ENCODE measurements at places on chromosomes 12 and 14.

- DNase-seq: no peak
Observed at GRCh38 chr12:32549675-32550079, 129.4 kb upstream of the DNM1L start.

DNA sequence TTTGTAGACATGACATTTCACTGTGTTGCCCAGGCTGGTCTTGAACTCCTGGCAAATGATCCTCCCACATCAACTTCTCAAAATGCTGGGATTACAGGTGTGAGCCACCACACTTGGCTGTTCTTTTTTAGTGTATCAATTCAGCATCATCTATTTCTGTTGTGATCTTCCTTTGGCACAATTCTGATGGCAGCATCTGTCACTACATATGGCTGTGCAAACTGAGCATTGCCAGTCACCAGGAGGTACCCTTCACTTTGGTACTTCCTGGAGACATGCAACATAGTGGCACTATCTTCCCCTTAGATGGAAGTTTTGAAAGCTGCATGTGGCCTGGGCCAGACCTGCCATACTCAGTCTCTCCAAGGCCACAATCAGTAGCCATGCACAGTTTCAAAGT, 467.1 kb upstream of the TMPO start:
- peak; percentile 1 for DNase-seq

- peak; percentile 65 for DNase-seq
Observed at GRCh38 chr14:52951681-52952554, 1.1 kb upstream of the FERMT2 start.

GRCh38 chr12:51421266-51421884, 3.3 kb upstream of the SLC4A8 start:
- DNase-seq: peak; percentile 76

DNA sequence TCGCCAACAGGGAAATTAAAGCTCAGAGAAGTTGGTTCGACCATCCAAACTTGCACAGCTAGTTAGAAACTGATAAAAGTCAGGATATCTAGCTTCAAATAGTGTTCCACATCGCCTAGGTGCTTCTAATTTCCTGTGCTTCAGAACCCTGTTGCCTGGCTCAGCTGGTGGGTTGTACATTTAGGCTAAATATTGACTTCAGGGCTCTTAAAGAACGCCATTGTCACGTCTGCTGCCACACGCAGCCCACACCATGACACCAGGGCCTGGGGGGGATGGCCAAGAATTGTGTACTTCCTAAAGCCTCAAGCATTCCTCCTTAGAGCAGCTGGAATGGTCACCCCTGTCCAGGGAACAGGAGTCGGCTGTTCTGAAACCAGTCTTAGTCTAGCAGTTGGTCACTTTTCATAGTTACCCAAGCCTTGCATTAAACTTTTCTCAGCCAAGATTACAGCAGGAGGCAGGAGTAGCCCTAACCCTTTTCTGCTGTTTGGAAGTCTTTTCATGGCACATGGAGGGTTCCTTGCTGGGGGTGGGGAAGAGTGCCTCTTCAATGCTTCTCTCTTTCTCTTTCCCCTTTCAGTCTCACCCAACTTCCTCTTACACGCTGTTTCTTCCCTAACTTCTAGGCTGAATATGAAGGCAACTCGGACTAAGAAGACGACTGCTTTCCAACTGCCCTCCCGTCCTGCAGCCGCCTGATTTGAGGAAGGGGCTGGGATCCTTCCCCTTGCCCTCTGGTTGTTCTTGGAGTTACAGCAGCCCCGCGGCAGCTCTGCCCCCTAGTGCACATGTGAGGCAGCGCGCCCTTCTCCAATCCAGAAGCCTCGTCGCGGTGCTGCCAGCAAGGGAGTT, 17.1 kb downstream of the FOS start:
- DNase-seq: peak; percentile 68

DNA sequence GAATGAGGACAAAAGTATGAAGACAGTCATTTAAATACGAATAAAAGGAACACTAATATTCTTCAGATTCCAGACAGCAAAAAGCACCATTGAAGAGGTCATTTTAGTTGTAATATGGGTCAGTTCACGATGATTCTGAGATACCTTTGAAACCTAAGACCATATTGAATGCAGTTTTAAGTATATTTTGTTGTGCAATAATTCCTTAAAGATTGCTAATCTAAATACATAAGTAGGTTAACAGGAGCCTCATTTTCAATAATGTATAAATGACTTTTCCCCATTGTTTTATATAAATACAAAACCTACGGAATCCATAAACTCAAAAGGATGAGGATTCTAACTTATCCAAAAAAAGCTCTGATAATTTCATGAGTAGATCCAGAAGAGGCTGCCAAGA, 5.8 kb downstream of the GNS start:
- DNase-seq: no peak

- no peak for DNase-seq
Observed at GRCh38 chr12:21223930-21224329, 92.9 kb downstream of the SLCO1B1 start.

DNA sequence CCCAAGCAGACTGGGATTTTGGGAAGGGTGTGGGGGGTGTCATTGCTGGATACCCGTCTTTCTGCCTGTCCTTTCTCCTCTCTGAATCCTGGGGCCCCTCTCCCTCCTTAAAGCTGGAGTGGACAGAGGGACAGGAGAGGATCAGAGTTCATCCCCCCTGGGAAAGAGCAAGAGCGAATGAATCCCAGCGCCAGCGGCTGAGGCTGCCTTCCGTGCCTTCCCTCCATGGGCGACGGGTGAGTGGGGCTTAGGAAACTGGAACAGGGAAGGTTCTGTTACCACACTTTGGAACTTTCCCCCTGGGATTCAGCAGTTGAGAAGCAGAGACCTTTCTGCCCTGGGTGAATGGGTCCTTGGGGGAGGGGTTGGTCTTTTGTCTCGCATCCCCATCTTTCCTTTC, 16.2 kb upstream of the RIN3 start:
- DNase-seq: no peak

GRCh38 chr14:80003138-80003537, 208.2 kb downstream of the DIO2 start:
- DNase-seq: no peak

DNA sequence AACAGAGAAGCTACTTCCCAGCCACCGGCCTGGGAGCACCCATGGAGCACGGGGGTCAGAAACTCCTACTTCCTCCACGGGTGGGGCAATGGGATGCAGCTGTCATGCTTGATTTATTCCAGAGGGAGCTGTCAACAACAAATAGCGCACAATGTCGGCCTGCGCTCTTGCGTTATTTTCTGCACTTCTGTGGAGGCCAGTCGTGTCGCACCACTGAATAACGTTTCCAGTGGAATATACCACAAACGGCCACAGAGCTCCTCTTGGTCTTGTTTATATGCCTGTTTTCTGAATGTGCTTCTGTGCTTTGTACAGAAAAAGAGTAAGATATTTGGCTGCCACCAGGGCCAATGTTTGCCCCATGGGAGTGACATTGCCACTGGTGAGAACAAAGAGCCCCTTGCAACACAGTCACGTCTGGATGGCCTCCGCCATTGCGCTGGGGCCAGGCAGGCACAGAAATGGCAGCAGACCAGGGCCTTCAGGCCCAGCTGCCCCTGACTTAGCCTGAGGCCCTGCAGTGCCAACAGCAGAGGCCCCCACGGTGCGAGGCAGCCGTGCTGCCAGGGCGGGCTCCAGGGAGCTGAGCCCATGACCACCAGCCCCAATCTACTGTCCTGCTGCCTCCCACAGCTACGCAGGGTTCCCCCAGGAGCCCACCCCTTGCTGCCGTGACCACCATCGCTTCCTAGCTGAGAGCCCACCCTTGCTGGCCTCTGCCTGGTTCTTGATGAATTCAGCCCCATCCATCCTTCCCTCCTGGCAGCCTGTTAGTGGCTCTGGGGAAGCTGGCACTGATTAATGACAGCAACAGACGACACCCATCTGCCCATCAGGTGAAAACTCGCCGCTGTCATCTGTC, 28.9 kb upstream of the TMEM179 start:
- no peak for DNase-seq

GRCh38 chr14:79585845-79586244, 625.5 kb downstream of the DIO2 start:
- peak; percentile 80 for DNase-seq

DNA sequence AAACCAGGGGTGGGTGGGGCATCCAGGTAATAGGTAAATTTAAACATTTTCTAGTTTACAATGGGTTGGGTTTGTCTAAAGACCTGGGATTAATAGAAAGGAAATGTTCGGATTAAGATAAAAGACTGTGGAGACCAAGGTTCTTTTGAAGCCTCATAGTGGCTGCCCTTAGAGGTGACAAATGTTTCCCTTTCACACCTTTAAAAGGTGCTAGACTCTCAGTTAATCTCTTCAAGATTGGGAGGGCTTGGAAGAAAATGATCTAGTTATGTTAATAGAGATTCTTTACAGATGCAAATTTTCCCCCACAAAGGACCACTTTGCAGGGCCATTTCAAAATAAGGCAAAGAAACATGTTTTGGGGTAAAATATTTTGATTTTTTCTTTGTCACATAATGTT, 39.0 kb downstream of the TMTC2 start:
- DNase-seq: no peak

DNA sequence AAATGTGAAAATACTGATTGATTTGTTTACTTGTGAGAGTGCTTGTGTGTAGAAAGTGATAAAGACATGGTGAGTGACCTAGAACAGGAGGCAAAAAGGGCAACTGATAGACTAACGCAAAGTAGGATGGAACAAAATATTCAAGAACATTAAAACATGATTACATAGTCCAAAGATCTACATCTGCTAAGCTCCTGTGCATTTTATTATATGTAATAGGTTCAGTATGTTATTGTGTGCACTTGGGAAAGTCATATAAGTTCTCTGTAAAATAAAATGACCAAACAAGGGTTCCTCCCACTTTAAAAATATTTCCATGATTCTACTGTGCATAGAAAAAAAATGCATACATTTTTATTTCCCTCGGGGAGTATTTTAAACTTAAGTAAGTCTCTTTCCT, 74.3 kb upstream of the GPHB5 start:
- no peak for DNase-seq
